ENCODE measurements at places on chromosomes 7 and 10.

DNA sequence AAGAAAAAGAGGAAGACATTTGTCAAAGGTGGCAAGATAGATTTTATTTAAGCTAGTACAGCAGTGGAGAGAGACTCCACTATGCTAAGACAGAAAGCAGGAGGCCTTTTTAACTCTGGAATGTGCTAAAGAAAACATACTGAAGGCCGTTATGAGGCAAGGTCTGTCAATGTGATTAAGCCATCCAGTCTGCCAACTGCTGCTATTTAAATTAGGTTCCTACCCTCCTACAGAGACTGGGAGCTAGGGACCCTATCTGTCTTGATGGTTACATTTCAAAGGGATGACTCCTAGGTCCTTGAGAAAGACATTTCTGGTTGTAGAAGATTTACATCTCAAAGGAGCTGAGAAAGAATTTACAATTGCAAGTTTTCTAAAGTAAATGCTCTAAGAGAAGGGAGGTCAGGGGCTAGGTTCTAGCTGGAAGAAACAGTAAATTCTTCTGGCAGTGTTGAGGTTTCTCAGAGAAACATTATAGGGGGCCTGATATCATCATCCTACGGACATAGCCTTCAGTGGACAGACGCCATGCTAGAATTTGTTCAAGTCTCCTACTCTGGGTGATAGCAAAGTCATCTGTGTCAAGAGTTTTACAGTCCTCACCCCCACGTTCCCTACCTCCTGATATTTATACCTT lies 211.6 kb downstream of the PHF14 start:
- no peak for DNase-seq

- DNase-seq: no peak
Measured at GRCh38 chr10:124287071-124287685, 131.5 kb downstream of the OAT start.

GRCh38 chr10:47397256-47397655 lies 13.2 kb upstream of the ZNF488 start:
- no peak for DNase-seq

GRCh38 chr7:105879782-105880181 lies 3.4 kb upstream of the ATXN7L1 start:
- no peak for DNase-seq

DNA sequence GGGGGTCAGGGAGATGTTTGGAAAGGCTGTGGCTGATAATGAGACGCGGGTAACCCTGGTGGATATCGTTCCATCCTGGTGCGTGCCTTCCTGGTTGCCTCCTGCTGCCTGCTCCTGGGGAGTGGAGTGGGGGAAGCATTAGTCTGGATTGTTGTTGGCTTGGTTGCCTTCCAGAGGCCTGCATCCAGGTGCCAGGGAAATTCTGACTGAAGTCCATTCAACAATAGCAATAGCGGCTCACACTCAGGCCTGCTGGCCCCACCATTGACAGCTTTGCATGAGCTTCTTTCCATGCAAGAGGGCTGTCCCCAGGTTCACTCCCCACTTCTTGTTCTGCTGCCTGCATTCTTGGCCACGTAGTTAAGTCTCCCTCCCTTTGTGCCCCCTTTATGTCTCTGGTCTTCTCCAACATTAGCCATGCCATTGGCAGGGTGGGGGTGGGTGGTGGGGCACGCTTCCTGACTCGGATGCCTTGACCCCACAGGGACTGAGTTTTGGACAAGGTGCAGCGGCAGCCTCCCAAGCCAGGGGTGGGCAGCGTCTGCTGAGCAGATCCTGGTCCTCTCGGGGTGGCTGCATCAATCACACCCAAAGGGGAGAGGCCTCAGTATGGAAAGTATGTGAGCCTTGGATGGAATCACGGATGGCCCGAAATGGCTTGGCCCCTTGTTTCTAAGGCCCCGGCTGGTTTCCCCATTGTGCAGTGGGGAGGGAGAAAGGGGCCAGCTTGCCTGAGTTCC lies 150.2 kb downstream of the GRK5 start:
- DNase-seq: no peak

GRCh38 chr10:100829097-100829870 lies 83.5 kb upstream of the SLF2 start:
- DNase-seq: no peak

- no peak for DNase-seq
Measured at GRCh38 chr10:117374506-117375359, 507 bp downstream of the PDZD8 start.

DNA sequence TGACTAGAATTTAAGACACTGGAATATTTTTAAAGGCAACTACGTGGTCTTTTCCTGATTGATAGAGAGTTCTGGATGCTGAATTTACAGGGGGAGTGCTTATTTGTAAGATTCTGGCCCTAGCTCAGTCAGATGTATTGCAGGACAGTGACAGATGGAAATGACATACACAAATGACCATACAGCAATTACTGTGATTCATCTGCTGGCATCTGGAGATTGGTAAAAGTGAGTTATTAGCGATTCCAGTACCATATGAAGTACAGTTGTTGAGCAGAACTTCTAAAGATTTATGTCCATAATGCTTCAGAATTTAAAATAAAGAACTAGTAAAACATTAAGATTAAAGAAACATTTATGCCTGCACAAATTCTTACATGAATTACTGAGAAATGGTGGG lies 243.2 kb downstream of the CRPPA start:
- DNase-seq: no peak

DNA sequence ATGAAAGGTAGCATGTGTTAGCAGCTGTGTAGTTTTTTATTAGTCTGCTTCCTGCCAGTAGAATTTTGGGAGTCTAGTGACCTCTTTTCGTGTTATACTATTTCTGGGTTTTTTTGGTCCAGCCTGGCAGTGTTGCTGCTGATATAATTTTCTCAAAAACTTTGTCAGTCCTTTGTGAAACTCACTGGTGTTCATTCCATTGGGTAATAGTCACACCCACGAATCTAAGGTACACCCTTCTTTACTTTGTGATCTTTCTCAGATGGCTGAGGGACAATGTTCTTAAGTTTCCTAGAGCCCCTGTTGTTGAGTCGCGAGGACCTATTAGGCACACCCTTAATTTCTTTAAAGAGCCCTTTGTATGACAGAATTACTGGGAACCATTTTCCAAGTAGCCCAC lies 52.3 kb downstream of the TPST1 start:
- DNase-seq: no peak

- DNase-seq: no peak
Measured at GRCh38 chr7:37670436-37670835, 13.1 kb upstream of the GPR141 start.

GRCh38 chr7:16939161-16939560 lies 57.4 kb upstream of the AGR3 start:
- no peak for DNase-seq

- no peak for DNase-seq
Measured at GRCh38 chr10:72049969-72050781, 38.2 kb downstream of the SPOCK2 start.

DNA sequence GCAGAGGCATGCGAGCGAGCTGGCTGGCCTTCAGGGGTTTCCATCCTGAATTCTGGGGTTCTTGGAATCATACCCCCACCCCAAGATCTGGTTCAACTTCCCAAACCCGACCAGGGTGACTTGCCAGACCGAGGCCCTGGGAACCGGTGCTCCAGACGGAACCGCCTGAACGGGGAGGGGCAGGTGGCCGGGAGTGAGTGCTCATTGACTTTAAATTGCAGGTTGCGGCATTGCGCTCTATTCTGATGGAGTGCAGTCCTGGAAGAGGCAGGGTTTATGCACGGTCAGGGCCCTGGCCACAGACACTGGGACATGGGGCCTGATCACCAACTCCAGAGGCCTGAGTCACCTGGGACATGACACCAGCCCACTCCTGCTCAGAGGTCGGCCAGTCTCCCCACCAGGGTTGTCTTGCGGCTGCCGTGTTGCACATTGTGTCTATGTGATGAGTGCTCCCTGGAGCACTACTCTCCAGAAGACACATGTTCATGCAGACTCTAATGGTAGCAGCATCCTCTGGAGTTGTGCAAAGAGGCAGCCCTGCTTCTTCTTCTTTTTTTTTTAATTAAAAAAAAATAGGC lies 5.8 kb upstream of the DDIT4 start:
- DNase-seq: no peak

GRCh38 chr10:52455098-52455497 lies 141.0 kb downstream of the DKK1 start:
- no peak for DNase-seq

DNA sequence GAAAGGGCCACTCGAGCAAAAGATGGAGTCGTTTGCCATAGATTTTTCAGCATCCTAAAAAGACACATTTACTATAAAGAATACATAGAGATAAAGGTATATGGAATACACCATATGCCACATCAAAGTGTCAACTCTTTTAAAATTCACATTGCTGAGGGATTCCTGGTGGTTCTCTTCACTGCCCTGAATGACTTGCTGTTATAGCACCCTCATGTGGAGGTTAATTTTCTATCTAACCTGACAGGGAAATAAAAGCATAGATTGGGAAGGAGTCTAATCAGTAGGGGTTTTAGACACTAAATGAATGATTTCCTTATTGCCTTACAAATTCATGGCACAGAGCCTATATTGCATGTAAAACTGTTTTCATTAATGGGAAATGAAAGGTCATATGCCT lies 25.9 kb downstream of the DNAH11 start:
- DNase-seq: no peak

GRCh38 chr10:79286318-79286951 lies 60.8 kb upstream of the PPIF start:
- no peak for DNase-seq

DNA sequence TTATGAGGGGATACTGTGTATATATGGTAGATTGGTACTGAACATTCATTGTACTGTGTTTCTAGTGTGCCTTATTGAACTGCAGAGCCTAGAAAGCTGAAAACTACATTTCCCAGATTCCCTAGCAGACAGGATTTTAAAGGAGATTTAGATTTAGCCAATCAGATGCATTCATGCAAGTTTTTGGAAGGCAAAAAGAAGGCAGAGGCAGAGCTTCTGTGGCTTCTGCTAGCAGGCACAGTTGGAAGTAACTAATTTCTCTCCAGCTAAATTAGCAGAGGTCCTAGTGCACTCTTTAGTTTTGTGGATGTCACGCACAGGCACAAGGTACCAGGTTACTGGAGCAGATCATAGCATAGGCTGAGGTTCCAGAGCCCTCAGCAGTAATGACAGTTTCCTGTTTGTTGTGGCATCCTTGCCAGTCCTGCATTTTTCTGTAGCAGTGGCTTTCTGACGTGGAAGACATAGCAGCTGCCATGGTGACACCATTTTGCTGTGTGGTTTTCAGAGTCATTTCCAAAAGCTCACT lies 83.7 kb upstream of the CCDC71L start:
- DNase-seq: no peak

GRCh38 chr7:106465704-106466468 lies 181.1 kb upstream of the NAMPT start:
- DNase-seq: no peak

GRCh38 chr7:41918597-41918996 lies 215.7 kb upstream of the INHBA start:
- no peak for DNase-seq

- no peak for DNase-seq
Measured at GRCh38 chr7:24457219-24457558, 116.1 kb upstream of the PALS2 start.

DNA sequence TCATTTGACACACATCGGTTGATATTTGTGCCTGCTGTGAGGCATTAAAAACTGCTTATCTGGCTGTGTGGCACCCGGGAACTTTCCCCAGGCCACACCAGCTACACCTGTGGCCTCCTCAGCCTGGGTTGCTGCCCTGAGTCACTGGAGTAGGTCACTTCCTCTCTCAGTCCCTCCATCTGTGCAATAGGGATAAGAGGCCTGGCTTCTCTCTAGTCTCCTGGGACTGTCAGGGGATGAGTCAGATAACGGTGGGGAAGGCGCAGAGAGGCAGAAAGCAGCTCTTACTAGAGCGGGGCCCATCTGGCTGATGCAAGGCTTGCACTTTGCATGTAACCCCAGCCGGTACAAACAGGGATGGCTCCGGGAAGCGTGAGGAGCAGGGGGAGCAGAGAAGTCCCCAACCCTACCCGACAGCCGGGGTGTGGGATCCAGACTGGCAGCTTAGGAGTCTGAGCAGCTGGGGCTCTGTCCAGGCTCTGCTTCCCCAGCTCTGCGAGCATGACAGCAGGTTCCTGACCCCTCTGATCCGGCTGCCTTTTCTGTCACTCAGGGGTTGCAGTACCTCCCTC lies 34.0 kb downstream of the DNAJB12 start:
- peak; percentile 88 for DNase-seq

- DNase-seq: no peak
Measured at GRCh38 chr7:142063551-142064442, 47.7 kb upstream of the MGAM2 start.

DNA sequence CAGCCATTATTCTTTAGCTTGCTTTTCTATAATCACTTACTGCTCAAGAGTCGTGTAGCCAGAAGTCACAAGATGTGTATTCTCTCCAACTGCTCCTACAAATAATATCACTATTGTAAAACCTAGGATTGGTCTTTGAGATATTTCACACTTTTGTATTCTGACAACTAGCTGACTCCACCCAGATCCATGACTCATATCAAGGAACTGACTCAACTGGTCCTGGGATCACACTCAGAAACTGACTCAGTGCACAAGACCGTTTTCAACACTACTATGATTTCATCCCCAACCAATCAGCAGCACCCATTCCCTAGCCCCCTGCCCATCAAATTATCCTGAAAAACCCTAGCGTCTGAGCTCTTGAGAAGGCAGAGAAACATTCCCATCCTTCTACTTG lies 56.5 kb upstream of the ORC5 start:
- DNase-seq: no peak

GRCh38 chr7:38217672-38218071 lies 39.6 kb downstream of the STARD3NL start:
- no peak for DNase-seq

GRCh38 chr10:110458266-110458920 lies 39.3 kb upstream of the DUSP5 start:
- no peak for DNase-seq

GRCh38 chr7:91912494-91912893 lies 28.2 kb upstream of the AKAP9 start:
- DNase-seq: no peak

- DNase-seq: no peak
Measured at GRCh38 chr7:100372256-100372655, 1.0 kb upstream of the PILRA start.

DNA sequence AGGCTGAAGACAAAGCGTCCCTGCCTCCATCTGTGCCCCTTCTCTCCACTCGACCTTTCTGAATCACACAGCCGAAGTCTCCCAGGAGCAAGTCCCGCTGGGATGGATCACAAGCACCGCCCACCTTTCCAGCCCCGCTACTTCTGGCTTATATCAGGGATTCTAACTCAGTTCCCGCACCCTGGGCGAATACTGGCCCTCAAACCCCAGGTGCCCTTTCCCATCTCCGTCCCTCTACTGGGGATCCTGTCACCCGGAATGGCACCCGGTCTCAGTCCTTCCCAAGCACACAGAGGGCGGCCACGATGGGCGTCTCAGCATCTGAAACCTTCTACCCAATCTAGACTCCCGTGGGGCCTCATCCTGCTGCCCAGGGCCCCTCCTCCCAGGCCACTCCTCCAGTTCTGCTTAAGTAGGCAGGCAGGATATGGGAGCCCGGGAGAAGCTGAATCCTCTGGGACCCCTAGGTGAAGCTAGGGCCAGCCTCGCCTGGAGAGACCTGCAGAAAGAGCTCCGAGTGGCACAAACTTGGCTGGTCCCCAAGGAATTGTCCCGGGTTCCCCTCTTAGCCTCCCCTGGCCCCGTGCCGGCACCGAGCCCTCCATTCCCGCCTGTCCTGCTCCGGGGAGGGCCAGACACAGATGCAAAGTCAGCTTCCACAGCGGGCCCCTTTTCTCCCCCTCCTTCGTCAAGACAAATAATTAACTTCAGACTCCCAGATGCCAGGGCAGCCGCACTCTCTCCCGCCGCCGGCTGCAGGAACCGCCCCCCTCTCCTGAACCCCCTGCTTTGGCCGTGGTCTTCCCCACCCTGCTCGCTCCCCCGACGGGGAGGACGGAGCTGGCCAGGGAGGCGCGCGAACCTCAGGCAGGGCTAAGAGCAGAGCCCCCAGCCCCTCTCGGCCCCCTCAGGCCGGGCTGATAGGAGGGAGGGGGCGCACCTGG lies 612 bp downstream of the KCP start:
- DNase-seq: no peak
